IPS DF 6.9 (cell line): ENCODE measurements at places on chromosomes 3 and 15.

GRCh38 chr3:178075344-178075743 is 460.9 kb upstream of the KCNMB2 start:
- no peaks in the 10 kb centered on the region for H3K4me1 ChIP-seq
- H3K4me3 ChIP-seq = no peak overlapping the region
- no peaks in the 10 kb centered on the region for H3K36me3 ChIP-seq

- no peaks in the 10 kb centered on the region for H3K27me3 ChIP-seq
- no peak overlapping the region for H3K27ac ChIP-seq
- H3K36me3 ChIP-seq = no peaks in the 10 kb centered on the region
- H3K4me1 ChIP-seq = no peaks in the 10 kb centered on the region
- DNase-seq = no peak
Measured at GRCh38 chr15:75834021-75834420, 9.2 kb upstream of the UBE2Q2 start.

DNA sequence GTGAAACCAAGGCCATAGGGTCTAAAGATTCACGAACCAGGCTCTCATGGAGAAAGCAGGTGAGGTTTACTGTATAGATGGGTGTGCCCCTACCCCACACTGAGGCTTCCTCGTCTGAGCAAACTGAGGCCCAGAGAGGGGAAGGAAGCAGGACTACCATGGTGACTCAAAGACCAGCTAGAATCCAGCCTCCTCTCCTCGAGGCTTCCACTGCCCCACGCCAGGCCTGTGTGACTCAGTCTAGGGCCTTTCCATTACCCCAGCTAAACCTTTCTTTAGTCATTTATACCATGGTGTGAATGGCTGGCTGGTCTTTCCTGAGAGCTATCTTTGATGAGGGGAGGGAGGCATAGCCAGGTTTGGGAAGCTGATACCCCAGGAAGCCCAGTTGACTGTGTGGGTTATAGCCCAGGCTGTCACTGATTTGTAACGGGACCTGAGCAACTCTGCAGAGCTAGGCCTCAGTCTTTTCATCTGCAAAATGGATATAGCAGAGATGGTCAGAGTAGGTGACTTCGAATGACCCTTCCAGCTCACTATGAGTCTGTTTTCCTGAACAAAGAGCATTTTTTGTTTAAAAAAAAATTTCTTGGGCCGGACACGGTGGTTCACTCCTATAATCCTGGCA is 3.0 kb upstream of the RHO start:
- peaks cover 1% of the 10 kb centered on the region for H3K4me1 ChIP-seq
- H3K4me3 ChIP-seq = no peak overlapping the region
- DNase-seq = no peak

- no peak for DNase-seq
- no peaks in the 10 kb centered on the region for H3K36me3 ChIP-seq
- no peak overlapping the region for H3K27ac ChIP-seq
- no peaks in the 10 kb centered on the region for H3K27me3 ChIP-seq
- peaks cover 2% of the 10 kb centered on the region; the same call in 1 of the 2 replicates for H3K4me1 ChIP-seq
Measured at GRCh38 chr3:146521394-146521793, 23.0 kb downstream of the PLSCR1 start.

DNA sequence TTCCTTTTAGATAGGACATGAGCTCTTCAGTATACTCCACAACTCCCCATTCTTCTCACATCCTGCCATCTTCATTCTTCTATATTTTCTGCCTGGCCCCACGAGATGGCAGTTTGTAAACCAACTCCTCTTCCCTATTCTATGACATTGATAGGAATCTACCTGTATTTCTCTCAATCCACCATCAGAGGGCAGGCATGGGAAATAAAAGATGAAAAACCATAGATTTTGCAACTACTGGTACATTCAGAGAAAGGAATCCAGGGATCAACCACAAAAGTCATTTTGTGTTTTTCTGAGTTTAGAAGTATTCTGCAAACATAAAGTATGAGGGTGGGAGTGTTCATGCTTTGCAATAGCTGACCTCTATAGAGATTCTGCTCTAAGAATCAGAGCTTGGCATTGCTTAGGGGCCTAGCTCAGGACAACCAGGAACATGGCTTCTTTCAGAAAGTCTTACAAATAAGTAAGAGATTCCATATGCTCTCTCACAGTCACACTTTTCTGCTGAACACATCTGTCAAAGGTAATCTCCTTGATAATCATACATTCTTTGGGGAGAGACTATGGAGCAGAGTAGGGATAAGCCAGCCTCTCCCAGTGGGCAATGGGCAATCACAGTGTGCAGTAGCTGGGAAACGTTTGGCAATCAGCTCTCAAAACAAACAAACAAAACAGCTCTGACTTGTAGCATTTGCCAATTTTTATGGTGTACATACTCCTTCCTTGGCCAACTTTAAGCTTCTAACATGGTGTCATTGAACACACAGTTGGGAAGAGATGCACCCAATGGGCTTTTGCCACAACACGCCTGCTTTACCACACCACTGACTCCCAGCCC is 43.1 kb upstream of the SLC25A36 start:
- H3K36me3 ChIP-seq = no peaks in the 10 kb centered on the region
- no peak overlapping the region for H3K4me3 ChIP-seq

- H3K27me3 ChIP-seq = peaks cover 6% of the 10 kb centered on the region; the same call in 1 of the 2 replicates
- H3K4me1 ChIP-seq = no peaks in the 10 kb centered on the region
- H3K36me3 ChIP-seq = no peaks in the 10 kb centered on the region; the same call in 1 of the 2 replicates
- H3K27ac ChIP-seq = no peak overlapping the region
- no peak overlapping the region for H3K4me3 ChIP-seq
Measured at GRCh38 chr3:71723452-71724170, 1.6 kb downstream of the EIF4E3 start.

DNA sequence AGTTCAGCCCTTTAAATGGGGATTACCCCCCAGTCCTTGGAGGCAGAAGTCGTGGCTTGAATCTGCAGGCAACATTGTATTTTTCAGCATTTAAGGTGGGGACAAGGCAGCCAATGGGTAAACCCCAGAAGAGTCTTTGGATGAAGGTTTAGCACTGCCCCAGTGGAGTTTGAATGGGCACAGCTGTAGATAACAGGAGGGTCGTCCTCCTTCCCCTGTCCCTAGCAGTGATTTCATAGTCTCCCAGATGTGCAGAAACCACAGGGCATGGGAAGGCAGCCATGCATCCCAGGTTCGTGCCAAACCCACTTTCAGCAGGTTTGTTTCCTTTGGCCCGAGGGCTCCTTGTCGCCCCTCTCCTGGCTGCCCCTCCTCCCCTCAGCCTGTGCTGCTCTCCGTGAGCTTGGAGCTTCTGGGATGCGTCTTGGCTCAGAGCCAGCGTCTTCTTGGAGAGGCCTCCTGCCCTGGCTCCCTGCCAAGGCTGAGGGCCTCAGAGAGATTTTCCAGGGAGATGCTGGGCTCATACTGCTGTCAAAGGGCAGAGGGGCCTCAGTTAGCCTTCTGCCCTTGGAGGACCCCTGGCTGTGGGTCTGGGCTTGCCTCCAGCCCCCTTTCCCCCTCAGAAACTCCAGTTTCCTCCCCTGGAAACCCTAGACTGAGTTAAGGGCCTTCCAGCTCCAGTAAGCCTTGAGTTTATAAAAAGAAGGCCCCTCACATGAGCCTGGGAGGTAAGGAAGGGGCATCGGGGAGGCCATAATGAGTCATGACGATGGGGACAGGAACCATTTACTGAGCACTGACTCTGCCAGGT is 48.9 kb upstream of the POLG start:
- no peak overlapping the region for H3K4me3 ChIP-seq
- H3K27ac ChIP-seq = no peak overlapping the region
- DNase-seq = no peak
- H3K4me1 ChIP-seq = peaks cover 7% of the 10 kb centered on the region
